Neuronal stem cell (in vitro differentiated cells): ENCODE measurements at places on chromosomes 13 and 19.
A peak's percentile ranks its signal among the peaks of the same experiment; 100 is the strongest.

- no peak for DNase-seq
These were observed 11.6 kb downstream of the VSIG10L start for GRCh38 chr19:51330366-51330765.

GRCh38 chr13:100980171-100980570 lies 305.6 kb upstream of the TMTC4 start:
- no peak for DNase-seq

DNA sequence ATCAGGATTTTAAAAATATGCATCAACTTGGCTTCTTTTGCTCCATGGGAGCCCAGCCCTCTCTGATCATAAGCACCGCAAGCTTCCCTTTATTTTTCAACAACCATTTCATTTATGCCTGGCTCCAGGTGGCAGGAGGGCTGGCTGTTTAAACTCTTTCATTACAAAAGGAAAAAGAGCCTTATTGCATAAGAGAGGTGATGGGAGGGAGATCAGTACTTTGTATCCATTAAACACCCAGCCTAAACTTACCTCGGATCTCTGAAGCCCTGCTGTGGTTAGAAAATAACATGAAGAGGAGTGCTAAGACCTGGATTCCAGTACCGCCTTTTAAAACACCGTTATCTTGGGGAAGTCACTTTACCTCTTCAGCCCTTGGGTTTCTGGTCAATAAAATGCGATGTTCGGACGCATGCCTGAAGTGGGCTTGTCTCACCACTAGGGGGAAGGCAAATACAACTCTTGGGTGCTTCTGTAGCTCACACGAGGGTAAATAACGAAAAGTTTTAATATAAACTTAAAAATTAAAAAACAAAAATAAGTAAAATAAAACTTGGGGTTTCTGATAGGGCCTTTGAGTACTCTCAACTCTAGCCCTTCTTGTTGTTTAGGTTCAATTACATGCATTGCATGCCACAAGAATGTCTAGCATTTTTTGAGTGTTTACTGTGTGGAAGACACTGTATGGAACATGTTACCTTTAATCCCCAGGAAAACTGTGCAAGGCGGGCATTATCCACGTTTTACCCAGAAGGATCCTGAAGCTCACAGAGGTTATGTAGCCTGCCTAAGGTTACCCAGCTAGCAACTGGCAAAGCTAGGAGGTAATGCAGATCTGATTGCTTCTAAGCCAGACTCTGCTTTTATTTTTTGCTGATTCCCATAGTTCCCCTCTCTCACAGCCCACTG lies 240.3 kb downstream of the LMO7 start:
- peak; percentile 47 for DNase-seq

GRCh38 chr19:18763674-18764590 lies 27.2 kb downstream of the COMP start:
- no peak for DNase-seq

- no peak for DNase-seq
These were observed 8.7 kb downstream of the MAP2K2 start for GRCh38 chr19:4115050-4115817.

GRCh38 chr19:8612807-8613171 lies 2.3 kb upstream of the ADAMTS10 start:
- DNase-seq: no peak

DNA sequence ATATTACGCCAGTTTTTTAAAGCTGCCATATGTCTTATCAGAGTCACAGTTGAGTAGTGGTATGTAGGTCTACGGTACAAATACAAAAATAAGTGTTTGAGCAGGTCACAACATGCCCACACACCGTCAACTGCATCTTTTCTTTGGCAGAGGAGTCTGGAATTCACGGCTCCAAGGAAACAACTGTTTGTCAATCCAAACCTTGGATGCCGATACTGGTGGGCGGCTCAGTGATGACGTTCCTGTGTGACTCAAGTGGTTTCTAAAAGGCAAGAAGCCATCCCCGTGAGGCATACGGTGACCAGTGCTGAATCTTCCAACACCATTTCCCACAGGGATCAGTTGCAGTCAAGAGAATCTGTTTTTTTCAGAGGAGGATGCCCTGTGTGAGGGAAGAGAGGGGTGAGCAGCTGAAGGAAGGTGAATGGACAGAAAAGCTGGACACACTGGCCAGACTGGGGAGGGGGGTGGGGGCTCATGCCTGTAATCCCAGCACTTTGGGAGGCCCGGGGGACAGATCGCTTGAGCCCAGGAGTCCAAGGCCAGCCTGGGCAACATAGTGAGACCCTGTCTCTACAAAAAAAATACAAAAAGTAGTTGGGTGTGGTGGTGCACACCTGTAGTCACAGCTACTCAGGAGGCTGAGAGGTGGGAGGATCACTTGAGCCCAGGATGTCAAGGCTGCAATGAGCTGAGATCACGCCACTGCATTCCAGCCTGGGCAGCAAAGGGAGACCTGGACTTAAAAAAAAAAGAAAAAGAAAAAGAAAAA lies 22.8 kb upstream of the CEBPG start:
- no peak for DNase-seq

DNA sequence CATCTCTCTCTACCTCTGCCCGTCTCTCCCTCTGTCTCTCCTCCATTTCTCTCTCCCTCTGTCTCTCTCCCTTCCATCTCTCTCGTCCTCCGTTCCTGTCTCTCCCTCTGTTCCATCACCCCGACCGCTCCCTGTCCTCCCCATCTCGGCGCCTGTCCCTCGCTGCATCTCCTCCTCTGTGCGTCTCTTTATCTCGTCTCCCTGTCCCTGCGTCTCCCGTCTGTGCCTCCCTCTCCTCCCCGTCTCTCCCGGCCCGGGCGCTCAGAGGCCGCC lies 4.6 kb downstream of the GRIN2D start:
- no peak for DNase-seq

DNA sequence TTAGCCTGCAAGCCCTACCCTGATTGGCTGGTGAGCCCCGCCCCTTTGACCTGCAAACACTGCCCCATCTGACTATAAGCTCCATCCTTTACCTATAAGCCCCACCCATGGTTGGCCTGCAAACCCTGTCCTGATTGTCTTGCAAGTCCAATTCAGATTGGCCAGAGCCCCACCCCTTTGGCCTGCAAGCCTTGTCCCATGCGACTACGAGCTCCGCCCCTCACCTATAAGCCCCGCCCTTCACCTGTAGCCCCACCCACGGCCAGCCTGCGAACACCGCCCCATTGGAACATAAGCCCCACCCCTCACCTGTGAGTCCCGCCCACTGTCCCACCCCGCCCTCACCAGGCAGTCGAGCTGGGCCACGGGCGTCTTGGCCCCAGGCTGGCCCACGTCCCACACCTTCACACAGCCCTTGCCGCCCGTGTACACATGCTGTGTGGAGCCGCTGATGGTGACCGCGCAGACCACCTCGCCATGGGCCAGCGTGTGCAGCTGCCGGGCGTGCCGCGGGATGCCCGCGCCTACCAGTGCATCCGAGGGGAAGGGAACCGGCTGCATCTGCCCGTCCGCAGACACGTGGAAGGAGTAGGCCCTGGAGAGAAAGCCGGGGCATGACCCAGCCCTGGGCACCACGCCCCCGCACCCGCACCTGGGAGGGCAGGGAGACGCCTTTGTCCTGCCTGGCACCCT lies 22.9 kb downstream of the TLE2 start:
- DNase-seq: no peak

- DNase-seq: no peak
These were observed 139.3 kb downstream of the DACH1 start for GRCh38 chr13:71727662-71728061.

- no peak for DNase-seq
These were observed 518.5 kb downstream of the FGF9 start for GRCh38 chr13:22189176-22190048.

- no peak for DNase-seq
These were observed 3.5 kb downstream of the SLC7A9 start for GRCh38 chr19:32866061-32866460.

GRCh38 chr19:24004166-24004565 lies 82.8 kb upstream of the ZNF254 start:
- no peak for DNase-seq

DNA sequence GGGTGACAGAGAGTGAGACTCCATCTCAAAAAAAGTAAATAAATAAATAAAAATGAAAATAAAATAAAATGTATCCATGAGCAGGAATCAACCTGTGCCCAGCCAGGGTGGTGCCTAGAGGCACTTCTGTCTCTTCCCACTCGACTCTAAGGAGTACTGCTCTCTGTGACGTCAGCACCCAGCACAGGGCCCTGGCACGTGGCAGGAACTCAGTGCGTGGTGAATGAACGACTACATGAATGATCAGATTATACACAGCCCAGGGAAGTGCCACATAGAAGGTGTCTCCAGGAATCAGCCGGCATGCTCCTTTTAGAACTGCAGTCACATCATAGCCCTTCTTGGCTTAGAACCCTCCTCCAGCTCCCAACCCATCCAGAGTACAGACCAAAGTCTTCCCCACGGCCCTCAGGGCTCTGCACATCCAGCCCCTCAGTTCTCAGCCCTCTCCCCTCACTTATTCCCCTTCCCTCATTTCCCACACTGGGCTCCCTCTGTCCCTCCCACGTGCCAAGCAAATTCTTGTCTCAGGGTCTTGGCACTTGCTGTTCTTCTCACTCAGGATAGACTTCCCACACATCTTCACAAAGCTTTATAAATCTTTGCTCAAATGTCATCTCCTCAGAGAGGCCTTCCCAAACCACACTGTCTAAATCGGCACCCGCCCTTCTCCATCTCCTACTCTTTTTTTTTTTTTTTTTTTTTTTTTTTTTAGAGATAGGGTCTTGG lies 4.2 kb downstream of the CLIP3 start:
- DNase-seq: no peak

DNA sequence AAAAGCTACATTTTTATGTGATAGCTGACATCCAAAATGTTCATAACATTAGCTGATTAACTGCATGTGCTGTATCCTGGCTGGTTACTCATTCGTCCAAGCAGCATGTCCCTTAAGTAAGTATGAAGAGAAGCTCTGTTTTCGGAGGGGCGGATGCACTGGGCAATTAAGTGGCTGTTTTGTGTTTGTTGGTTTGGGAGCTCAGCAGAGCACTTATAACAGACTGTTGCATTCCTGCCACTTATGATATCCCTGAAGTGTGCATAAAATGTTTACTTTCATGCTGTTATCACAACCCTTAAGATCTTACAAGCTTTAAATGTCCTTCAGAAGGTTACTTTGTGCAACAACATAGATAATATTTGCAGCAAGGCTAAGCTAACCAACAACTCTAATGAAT lies 264.1 kb downstream of the NALCN start:
- no peak for DNase-seq

- no peak for DNase-seq
These were observed 9.5 kb upstream of the LILRB4 start for GRCh38 chr19:54653181-54653809.

GRCh38 chr13:97130190-97130589 lies 91.9 kb upstream of the MBNL2 start:
- no peak for DNase-seq

DNA sequence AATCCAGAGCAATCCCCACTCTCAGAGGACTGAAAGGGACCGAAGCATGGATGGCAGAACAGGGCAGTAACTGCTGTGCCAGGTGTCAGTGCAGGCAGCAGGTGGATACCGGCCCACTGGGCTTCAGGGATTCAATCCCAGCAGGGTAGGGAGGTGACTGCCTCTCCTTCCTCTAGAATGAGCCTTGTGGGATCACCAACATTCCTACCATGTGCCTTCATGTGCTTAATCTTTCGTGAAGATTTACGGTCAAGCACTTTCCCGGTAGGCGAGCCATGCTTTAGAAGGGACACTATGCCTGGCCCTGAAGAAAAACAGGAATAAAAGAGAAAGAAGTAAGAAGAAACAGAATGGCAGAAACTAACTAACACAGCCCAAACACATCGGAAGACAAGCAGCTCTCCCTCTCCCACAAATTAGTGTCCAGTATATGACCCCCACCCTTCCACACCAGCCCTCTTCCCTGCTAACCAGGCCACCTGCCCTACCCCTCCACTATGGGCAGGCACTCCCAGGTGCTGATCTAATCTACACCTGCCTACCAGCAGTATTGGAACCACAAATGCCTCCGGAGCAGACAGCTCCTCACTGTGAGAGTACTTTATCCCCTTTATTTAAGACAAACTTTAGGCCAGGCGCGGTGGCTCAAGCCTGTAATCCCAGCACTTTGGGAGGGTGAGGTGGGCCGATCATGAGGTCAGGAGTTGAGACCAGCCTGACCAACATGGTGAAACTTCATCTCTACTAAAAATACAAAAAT lies 162.5 kb downstream of the NUFIP1 start:
- no peak for DNase-seq

DNA sequence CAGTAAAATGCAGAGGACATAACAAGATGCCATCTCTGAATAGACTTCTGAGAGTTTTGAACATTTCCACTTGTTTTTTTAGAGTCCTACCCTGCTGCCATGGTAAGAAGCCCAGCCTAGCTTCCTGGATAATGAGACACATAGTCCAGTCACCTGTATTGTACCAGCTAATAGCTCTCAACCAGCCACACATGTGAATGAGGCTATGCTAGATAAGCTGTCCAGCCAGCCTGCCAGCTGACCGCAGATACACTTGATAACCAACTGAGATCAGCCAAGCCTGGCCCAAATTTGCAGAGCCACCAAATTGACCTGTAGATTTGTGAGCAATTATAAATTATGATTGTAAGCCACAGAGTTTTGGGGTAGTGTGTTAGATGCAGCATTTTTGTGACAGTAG lies 10.7 kb downstream of the RFXAP start:
- DNase-seq: no peak

DNA sequence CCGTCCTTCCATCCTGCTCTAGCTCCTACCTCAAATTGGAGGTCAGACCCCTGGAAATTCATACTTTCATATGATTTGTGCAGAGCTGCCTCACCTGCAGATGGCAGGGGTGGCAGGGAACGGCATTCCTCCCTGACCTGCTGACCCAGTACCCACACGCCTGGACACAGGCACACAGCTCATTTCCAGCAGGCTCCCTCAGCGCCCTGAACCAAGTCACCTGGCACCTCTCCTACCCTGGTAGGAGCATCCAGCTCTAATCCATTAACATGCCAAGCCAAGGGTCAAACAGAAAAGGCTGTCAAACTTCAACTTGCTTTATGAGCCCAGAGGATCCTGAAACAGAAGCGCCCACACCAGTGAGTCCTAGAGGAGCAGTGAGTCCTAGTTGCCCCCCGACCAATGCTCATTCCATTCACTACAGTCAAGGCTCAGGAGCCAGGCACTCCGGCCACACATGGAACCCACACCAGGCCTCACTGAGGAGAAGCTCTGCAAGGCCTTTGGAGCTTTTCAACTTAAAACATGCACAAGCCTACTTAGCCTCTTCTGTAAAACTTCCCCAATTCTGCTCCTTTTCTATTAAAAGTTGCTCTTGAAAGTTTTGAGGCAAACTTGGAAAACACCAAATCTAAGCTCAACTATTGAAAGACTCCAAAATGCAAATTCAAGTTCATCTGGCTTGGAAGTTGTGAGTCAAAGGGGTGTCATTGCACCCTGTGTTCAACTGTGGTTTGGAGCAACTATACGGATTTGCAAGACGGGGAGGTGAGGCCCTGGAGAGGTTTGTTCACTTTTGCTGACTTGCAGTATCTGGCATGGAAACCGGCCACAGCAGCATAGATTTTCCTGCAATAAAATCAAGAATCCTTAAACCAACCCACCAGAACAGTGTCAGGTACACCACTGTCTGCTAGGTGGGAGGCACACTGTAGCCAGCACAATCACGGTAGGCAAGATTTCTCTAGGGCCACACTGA lies 96.7 kb downstream of the CRYL1 start:
- DNase-seq: no peak
